ENCODE measurements at places on chromosomes 16 and 17.

- DNase-seq, result no peak
Observed at GRCh38 chr17:17480593-17481148, 3.9 kb downstream of the MED9 start.

- peak; percentile 83 for DNase-seq
Observed at GRCh38 chr16:68084504-68085258, 489 bp upstream of the NFATC3 start.

DNA sequence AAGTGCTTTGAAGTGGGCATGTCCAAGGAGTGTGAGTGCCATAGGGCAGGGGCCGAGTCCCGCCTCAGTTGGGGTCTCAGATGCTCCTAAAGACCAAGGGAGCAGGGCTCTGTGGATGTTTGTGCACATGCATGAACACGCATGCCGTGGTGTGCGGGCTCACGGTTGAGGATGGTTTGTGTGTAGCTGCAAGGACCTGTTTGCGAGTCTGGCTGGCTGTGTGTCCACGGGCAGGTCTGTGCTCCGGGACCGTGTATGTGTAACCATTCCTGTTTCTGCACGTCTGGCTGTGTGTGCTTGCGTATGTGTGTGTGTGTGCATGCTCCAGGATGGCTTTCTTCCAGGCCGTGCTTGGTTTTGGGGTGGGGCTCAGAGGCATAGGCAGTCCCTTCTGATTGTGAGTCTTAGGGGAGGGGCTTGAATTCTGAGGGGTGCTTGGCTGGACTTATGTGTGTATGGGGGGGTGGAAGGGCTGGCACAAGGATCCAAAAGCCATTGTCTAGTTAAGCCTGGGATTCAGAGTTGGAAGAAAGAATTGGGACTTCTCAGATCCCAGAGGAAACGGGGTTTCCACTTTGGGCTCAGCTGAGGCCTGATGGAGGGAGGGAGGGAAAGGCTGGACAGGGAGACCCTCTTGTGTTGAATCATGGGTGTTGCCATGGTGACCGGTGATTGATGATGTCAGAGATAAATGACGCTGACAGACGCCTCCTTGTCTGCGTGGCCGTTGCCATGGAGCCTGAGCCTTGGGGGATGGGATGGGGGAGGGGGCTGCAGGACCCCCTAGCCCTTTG is 14.4 kb downstream of the GJD3 start:
- DNase-seq, result no peak

DNA sequence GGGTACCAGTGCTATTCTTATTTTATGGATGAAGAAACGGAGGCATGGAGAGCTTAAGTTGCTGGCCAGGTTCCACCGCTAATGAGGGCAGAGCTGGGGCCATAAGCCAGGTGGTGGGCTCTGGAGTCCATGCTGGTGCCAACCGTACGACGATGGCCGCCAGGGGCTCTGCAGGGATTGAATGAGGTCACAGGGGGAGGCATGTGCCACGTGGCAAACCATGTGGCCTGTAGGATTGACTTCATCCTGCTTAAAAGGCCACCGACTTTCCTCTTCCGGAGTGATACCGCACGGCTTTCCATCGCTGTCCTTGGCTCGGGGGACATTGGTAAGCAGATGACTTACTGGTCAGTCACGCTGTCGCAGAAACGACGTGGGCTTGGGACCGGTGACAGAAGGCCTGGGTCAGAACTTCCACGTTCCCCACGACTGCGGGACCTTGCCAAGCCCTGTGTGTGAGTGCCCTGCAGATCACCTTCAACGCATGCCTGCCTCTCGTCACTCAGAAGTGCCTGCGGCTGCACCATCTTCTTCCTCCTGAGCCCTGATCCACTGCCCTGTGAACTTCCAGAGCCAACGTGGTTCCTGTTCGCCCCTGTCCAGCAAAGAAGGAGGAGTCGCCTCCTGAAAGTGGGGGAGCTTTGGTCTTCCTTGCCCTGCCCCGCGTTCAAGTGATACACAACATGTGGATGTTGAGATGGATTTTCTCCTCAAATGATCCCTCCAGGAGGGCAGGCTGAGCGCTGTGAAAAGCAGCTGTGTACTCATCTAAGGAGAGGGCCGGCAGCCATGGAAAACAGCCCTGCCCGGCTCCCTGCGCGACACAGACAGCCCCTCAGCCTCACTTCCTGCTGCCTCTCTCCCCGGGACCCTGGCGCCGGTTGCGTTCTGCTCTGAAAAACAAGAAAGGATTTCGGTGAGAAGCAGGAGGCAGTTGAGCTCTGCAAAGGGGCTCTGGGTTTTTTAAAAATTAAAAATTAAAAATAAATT is 176.7 kb downstream of the C16orf95 start:
- no peak for DNase-seq

- no peak for DNase-seq
Observed at GRCh38 chr16:77868478-77868877, 80.1 kb downstream of the VAT1L start.

- DNase-seq, result no peak
Observed at GRCh38 chr17:77628035-77628434, 330.5 kb upstream of the TNRC6C start.

DNA sequence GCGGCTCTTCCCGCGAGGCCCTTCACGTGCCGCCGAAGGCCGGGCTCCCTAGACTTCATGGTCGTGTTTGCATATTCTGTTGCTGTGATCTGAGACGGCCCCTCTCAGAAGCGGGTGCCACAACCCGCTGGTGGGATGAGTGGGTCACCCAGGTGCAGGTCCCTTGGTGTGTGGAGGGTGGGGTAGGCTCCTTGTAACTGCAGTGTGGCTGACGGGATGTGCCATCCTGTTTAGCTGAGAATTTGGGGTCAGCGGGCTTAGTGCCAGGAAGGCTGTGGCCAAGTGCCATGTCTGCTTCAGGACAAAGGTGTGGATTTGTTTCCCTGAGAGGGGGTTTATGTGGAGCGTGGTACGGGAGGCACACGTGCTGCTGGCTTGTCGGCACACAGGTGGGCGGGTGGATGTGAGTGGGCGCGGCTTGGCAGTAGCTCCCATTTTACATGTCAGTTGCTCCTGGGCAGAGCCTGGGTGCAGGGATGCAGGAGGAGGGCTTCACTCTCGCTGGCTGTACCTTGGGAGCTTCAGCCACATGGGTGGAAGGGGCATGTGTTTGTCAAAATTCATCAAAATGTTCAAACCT is 9.2 kb upstream of the WFIKKN1 start:
- no peak for DNase-seq

- no peak for DNase-seq
Observed at GRCh38 chr17:72978593-72979218, 113.8 kb downstream of the SLC39A11 start.

DNA sequence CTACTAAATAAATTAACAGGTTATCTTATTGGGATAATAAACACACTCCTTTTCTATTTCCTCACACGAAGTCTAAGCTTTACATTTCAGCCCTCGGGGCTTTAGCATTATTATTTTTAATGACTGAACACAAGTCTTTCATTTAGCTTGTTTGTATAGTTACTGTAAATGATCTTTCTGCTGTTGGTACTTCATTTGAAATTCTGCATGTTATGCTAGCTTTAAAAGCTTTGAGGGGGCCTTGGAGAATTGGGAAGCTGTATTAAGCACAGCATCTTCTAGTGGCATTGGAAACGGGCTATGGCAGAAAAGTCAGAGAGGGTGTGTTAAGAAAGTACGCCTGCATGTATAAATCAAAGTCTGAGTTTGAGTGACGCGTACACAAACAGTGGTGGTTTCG is 243.7 kb downstream of the FTO start:
- DNase-seq, result no peak

DNA sequence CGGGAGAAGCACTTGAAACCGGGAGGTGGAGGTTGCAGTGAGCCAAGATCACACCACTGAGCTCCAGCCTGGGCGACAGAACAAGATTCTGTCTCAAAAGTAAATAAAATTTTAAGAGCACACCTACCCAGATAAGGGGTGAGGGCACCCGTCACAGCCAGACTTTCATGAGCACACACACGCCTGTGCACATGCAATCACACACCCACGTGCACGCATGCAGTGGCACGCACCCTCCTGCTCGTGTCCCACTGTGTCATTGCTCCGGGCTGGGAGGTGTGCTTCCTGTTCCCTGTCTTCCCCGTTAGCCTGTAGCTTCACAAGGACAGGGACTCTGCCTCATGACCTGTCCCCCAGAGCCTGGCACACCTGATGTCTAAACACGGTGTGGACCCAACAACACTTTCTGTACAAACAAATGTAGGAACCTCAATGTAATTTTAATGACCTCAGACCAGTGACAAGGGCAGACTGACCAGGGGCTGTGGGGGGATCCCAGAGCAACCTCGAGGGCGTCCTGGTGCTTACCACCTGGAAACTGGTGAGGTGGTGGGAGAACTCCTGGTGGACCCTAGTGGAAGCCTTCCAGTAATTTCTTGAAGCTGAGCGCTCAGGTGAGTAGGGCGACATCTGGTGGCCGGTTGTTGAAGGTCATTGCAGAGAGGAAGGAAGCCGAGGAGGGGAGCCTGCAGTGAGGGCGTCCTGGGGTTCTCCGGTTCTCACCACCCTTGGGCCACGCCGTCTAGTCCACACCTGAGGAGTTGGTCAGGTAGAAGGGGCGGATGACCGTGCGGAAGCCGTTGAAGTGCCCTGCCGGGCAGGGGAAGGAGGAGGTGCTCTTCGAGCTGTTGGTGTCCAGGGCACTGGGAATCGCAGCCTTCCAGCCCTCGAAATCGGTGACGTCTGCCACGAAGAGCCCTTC is 8.6 kb downstream of the LGALS3BP start:
- DNase-seq, result peak; percentile 92

- no peak for DNase-seq
Observed at GRCh38 chr16:30528799-30529457, 2.6 kb upstream of the ZNF768 start.

- DNase-seq, result no peak
Observed at GRCh38 chr17:34644941-34645550, 65.7 kb downstream of the TMEM132E start.

DNA sequence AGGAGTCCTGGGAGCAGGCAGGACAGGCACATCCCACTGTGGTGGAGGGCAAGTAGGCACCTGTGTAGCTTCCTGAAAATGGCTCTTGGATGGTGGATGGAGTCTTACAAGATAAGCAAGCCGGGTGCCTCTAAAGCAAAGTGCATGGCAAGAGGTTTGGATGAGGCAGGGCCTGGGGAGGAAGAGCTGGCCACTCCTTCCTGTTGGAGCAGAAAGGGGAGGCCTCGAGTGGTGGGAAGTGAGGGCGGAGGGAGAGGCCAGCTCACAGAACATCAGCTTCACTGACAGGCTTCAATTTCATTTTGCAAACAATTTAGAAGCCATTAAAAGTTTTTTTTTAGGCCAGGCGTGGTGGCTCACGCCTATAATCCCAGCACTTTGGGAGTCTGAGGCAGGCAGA is 31.0 kb downstream of the CD300A start:
- DNase-seq, result no peak

- no peak for DNase-seq
Observed at GRCh38 chr17:10083864-10084263, 114.5 kb downstream of the GAS7 start.

DNA sequence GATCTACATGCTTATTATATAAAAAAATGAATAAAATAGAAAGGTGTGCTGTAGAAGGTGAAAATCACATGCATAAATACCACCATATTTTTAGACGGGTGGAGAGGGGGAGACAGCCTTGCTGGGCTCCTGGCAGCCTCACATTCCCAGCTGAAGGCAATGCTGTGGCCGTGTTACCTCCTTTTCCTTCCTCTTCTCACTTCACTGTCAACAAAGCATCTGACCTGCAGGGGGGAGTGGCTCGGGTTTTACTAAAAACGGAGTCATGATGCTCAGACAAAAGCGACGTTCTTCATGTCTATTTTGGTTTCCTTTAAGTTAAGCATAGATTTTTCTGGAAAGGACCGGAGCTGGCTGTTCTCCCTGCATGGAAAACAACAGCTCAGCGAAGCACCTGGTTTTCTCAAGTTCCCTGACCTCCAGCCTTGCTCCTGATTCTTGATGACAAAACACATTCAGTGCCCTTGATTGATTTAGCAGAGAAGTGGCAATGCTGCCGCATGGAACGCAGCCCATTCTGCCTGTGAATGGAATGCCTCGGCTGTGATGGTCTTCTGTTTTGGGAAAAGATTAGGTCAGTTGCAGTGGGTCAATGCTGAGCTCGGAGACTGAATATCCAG is 5.5 kb upstream of the RPTOR start:
- DNase-seq, result no peak

DNA sequence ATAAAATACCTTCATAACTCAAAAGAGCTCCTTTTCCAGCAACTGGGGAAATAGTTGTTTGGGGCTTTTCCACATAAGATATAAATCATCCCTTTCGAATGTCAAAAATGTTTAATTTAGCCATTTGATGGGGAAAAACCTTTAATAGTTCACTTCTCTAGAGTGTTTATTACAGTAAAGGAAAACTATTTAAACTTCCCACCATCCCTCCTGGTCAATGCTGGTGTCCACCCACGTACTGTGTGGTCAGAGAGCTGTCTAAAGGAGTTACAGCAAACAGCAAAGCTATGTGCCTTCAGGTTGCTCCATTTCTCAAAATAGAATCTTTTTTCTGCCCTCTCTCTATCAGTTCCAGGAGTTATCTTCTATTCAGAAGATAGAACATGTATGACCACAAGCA is 33.5 kb downstream of the KANSL1 start:
- no peak for DNase-seq

GRCh38 chr16:49484451-49484849 is 110.8 kb downstream of the C16orf78 start:
- DNase-seq, result no peak

- DNase-seq, result no peak
Observed at GRCh38 chr17:49063652-49064051, 66.5 kb downstream of the IGF2BP1 start.

- peak; percentile 47 for DNase-seq
Observed at GRCh38 chr17:15157051-15157450, 108.1 kb downstream of the PMP22 start.

GRCh38 chr16:19223235-19224170 is 55.5 kb downstream of the SYT17 start:
- no peak for DNase-seq

DNA sequence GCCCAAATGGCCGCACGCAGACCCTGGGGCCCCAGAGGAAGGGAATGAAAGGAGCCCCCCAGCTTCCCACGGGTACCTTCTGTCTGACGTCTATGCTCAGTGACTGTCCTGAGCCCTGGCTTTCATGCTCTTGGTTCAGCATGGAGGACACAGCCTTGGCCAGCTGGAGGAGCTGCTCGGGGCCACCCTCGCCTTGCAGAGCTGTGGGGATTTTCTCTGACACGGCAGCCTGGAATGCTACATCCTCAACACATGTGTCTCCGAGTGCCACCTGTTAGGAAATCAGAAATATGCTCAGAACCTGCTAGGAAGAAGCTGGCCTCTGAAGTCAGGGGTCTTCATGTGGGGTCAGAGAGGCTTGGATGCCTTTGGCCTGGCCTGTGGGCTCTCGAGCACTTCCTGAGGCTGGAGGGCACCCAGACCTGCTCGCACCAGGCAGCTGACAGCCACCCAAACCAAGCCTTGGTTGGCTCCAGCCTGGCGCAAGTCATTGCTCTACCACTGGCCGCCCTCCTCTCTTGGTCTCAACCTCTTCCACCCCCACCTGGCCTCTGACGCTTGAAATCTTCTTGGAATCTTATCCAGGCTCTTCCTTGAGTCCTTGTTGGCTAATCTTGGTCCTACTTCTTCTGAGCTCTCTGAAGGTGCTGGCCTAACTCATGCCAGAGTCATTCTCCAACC is 63.7 kb upstream of the BCO1 start:
- no peak for DNase-seq

GRCh38 chr17:28940675-28941074 is 10.6 kb downstream of the PHF12 start:
- no peak for DNase-seq

GRCh38 chr16:49440156-49441065 is 66.8 kb downstream of the C16orf78 start:
- no peak for DNase-seq

GRCh38 chr17:79987187-79987934 is 48.3 kb downstream of the TBC1D16 start:
- no peak for DNase-seq
